ENCODE measurements at places on chromosomes 2 and 18.

DNA sequence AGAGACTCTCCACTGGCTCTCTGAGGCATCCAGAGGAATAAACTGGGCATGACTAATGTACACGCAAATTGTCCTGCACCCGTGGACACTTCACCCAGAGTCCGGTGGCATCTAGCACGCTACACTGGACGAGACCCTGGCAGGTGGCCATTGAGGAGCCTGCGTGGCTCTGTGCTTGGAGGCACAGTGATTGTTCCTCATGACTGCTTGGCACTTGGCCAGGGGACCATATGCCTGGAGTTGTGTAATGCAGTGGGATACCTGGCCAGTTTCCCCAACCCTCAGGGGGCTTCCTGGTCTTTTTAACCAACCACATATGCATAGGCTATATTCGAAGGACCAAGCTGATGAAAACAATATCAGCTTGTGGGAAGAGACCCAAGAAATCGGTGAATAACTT, 66.6 kb downstream of the MTCL1 start:
- DNase-seq, result no peak

- no peak for DNase-seq
These were observed 301.6 kb upstream of the CDH20 start for GRCh38 chr18:61031626-61032025.

- no peak for DNase-seq
These were observed 24.2 kb downstream of the MYL12B start for GRCh38 chr18:3286159-3286558.

- DNase-seq, result no peak
These were observed 124.9 kb downstream of the PRKCE start for GRCh38 chr2:45776160-45776955.

DNA sequence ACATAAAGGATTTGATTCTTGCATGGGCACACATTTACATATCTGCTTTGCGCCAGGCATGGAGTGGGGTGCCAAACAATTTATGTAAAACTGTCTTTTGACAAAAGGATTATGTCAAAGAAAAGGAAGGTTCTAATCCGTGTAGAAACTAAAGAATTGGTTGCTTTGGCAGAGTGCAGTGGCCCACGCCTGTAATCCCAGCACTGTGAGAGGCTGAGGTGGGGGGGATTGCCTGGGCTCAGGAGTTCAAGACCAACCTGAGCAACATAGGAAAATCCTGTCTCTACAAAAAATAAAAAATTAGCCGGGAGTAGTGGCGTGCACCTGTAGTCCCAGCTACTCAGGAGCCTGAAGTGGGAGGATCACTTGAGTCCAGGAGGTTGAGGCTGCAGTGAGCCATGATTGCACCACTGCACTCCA, 1.1 kb upstream of the MTERF4 start:
- no peak for DNase-seq

DNA sequence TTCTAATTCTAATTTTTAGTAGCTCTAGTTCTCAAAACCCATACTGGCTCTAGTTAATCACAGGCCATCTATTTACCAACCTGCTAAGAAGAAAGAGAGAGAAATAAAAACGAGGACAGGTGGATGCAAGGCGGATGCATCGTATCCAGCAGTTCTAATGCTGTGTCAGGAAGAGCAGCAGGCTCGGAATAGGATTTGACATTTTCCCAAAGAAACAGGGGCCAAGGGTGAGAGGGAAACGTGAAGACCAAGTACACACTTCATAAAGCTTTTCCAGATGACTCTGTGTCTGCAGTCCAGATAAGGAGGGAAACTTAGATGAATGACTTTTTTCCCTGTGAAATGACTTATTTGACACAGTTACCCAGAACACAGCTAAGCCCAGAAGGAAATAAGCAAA, 117.5 kb downstream of the ESCO1 start:
- no peak for DNase-seq

GRCh38 chr2:205730191-205730590, 47.9 kb downstream of the NRP2 start:
- DNase-seq, result no peak

DNA sequence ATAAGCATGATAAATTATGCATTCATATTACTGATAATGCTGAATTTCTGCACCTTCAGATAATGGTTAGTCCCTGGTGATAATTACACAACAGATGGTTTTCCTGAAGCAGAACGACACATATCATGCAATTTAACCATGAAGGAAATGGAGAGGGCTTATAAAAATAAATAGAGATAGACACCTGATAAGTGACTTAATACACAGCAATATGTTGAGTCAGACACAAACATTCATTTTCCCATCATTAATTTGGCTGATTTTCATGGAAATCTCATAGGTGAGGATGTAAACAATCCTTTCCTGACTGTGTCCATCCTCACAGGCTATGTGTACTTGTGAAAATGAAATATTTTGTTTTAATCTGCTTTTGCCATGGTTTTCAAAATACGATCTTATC, 36.9 kb upstream of the DSEL start:
- DNase-seq, result no peak

DNA sequence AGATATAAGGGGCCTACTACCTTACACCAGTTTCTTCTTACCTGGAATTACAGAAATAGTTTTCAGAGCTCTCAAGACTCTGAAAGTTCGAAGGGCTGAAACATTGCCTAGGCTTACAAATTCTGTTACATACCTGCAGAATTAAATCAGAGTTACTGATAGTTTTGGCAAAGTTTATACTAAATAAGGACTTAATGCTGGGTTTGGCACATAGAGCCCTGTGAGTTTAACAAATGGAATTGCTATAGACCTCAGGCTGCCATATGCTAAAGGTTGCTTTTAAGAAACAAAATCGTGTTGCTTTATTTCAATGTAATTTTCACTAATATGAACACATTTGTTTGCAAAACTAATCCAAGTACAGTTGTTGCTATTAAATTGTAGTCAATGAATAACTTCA, 40.1 kb downstream of the SCN3A start:
- DNase-seq, result no peak

DNA sequence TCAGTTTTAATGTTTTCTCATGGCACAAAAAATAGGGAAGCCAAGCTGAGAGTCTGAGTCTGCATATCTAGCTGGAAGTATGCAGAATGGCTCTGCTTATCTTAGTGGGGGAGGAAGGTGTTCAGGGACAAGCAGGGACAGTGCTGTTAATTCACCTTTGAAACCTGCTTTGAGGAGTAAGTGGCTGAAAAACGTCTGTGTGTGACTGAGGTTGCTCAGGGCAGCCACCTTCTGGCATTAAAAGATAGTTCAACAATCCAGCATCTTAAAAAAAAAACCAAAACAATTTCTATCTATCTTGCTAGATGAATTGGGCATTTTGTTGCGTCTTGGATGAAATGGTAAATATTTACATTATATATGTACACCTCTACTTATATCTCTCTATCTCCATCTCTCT, 2.0 kb upstream of the TRPM8 start:
- DNase-seq, result no peak

DNA sequence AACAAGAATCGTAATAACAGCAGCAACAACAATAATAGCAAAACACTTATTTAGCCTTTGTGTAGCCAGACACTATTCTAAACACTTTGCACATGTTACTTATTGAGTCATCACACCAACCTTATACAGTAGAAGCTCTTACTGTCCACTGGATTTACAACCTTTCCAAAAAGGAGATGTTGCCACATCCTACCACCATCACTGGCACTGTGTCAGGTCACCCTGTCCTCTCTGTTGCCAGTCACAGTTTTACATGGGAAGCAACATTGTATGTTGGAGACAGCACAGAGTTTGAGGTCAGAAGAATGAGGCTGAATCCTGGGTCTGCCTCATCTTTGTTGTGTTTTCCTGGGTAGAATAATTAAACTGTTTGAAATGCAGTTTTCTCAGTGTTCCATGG, 201.4 kb upstream of the EPAS1 start:
- no peak for DNase-seq

- DNase-seq, result no peak
These were observed 39.0 kb downstream of the MAIP1 start for GRCh38 chr2:199994371-199994770.

- no peak for DNase-seq
These were observed 255.0 kb downstream of the CAMKMT start for GRCh38 chr2:44616667-44617155.

DNA sequence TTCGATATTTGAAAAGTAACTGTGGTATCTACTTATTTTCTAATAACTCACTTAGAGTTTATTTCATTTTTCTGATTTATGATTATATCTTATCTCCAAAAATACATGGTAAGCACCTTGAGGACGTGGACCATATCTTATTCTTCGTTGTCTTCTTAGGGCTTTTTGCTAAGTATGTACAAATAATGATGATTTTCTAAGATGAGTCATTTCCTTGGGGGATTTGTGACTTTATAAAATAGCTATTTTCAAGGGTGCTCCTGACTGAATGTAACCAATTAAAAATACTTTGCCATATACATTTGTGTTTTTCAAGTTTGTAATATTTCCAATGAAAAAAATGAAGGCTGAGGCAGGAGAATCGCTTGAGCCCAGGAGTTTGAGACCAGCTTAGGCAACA, 56.3 kb downstream of the GREB1L start:
- no peak for DNase-seq

- no peak for DNase-seq
These were observed 105.3 kb downstream of the HDAC4 start for GRCh38 chr2:239295377-239296019.

GRCh38 chr18:59915606-59916005, 15.8 kb downstream of the PMAIP1 start:
- DNase-seq, result no peak

DNA sequence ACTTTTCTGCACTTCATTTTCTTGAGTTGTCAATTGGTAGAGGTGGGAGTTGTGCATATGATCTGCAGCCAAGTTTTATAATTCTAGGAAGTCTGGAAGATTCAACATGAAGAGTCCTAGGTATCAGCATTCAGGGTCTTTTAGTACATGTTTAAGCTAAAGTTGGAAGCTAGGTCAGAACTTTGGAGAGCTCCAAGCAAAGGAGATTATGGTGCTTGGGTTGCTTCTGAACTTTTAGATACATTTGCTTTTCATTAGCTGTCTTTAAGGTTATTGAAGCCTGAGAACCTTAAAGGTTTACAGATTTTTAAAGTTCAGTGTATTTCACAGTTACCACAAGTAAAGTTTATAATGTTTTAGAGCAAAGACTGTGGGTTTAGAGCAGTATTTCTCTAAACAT, 85.5 kb downstream of the EPC2 start:
- no peak for DNase-seq

DNA sequence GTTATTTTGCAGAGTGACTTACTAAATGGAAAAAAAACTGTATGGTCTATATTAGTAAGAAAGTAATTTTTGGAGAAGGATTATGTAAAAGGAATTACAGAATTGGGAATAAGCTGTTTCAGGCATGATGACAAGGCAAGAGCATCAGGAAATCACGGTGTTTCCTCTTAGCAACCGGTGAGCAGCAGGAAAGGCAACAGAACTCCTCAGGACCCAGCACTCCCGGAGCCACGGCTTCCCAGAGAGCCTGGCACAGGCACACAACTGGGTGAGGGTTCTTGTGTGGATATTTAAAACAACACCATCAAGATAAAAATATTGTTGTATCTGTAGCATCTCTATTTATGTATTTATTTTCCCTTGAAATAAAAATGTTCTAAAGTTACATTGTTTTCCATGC, 34.4 kb downstream of the CYP27C1 start:
- no peak for DNase-seq

- DNase-seq, result peak; percentile 85
These were observed 19.9 kb downstream of the TMSB10 start for GRCh38 chr2:84925336-84925723.

GRCh38 chr18:76405681-76406356, 89.2 kb downstream of the ZNF516 start:
- DNase-seq, result no peak

- no peak for DNase-seq
These were observed 168.3 kb downstream of the OTX1 start for GRCh38 chr2:63218800-63219526.

DNA sequence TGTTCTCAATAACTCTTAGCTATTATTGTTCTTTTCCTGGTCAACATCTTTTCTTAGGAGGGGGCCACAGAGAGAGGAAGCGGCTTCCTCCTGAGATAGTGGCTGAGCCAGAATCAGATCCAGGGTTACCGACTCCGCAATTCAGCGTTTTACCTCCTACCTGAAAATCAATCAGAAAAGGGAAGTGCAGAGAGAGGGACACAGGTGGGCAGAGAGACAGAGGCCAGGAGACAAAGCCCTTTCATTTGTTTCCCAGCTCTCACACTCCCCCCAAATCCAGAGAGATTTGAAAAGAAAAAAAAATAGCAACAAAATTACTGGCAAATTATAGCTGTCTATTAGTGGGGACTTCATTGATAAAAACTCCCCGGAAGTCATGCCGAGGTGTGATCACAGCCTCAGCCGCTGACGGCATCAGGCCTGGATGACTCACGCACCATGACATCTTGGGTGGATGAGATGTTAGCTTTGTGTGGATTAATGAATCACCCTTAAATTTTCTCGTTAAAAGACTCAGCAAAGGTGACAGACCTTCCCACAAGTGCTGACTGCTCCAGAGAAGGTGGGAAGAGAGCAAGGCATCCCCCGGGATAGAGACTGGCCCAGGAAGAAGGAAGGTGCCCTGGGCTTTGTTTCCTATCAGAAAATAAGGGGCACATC, 120.7 kb downstream of the LOXHD1 start:
- no peak for DNase-seq

- no peak for DNase-seq
These were observed 276.0 kb downstream of the NCKAP5 start for GRCh38 chr2:133292259-133292658.

- no peak for DNase-seq
These were observed 441.0 kb upstream of the MAP2 start for GRCh38 chr2:208982831-208983230.

GRCh38 chr2:236981701-236982485, 103.8 kb upstream of the COPS8 start:
- no peak for DNase-seq

GRCh38 chr18:10131460-10132395, 217.9 kb downstream of the VAPA start:
- no peak for DNase-seq

GRCh38 chr2:68516051-68516955, 48.9 kb downstream of the APLF start:
- no peak for DNase-seq

DNA sequence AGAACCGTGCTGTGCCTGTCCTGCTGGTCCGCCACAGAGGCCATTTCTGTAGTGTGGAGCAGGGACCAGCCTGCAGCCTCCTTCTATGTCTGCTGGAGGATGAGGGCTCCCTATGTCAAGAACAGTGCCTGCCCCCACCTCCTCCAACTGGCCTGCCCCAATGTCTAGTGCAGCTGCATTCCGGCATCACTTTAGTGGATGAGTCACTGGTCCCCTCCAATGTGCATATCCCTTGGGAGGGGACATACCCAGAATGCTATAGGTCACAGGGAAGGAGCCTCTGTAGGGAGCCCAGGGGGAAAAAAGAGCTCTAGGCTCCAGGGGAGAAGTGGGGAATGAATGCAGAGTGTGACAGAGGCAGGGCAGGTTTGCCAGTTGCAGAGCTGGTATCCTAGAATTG, 219.6 kb downstream of the CELF4 start:
- DNase-seq, result no peak

GRCh38 chr18:47574966-47575365, 323.5 kb upstream of the SKOR2 start:
- no peak for DNase-seq

- no peak for DNase-seq
These were observed 32.8 kb downstream of the MSH6 start for GRCh38 chr2:47815764-47816163.

GRCh38 chr2:33384599-33384961, 91.9 kb upstream of the RASGRP3 start:
- no peak for DNase-seq
